ENCODE measurements at places on chromosomes 5 and 9.
A peak's percentile ranks its signal among the peaks of the same experiment; 100 is the strongest.

GRCh38 chr5:175893466-175893865 is 22.1 kb downstream of the CPLX2 start:
- no peak for DNase-seq

DNA sequence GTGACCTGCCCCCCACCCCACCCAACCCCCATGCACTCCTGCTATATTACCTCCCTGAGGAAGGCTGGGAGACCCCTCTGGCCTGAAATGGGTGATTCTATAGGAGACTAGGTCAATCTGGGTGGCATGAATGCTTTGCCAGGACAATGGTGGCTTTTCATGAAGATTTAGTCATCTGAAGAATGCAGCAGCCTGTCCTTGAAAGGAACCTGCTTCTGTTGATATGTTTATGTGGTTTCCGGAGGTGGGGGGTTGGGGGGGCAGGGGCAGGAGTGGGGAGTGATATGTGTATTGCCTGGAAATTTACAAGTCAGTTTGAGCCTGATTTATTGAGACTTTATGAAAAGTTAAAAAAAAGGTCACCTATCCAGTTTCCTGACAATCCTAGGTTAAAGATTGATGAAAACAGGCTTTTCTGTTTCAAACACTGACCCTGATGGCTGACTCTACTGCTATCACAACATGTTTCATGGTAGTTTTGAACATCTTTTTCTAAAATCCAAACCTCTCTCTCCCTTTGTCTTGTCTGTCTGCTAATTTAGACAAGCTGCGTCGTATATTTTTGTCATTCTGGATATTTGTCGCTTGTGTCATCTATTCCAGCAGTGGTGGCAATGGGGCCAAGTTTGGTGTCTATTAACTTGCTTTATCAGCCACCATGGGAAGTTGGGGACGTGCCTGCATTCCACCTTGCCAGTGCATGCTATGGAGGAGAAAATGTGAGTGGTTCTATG is 153.7 kb upstream of the EGFLAM start:
- DNase-seq, result no peak

GRCh38 chr5:175867587-175868347 is 3.6 kb upstream of the CPLX2 start:
- DNase-seq, result no peak

DNA sequence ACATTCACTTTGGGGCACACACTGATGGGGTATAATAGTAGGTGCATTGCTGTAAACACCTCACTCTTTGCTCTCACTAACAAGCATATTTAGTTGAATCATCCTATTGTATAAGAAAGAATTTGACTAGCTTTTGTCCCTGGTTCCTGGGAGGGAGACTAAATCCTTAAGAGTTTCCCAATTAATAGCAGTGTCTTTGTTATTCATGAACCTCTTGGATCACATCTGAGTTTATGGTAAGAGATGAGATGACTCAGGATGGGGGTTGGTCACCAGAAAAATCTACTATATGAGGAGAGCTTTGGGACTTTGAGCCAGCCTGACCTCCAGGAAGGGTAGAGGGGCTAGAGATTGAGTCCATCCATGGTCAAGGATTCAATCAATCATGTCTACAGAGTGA is 56.8 kb downstream of the PUM3 start:
- no peak for DNase-seq

DNA sequence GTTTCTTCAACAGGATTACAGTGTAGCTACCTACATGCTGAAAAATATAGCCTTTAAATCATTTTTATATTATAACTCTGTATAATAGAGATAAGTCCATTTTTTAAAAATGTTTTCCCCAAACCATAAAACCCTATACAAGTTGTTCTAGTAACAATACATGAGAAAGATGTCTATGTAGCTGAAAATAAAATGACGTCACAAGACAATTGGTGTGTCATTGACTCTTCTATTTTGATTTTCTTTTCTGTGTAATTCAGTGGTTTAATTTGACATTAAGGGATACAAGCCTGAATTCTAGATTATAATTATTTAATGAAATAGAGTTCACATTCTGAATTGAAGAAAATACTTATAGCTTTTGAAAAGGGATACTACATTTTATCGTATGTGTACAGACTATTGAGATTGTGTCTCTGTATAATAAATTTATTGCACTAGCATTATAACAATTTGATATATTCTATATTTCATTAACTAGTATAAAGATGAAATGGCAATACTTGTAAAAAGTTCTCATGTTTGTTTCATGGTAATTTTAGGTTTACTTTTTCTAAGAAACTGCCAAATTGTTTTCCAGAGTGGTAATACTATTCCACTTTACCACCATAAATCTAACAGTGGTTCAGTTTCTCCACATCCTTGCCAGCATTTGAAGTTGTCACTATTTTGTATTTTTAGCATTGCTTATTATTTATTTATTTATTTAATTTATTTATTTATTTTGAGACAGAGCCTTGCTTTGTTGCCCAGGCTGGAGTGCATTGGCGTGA is 18.7 kb downstream of the ANXA1 start:
- DNase-seq, result no peak

DNA sequence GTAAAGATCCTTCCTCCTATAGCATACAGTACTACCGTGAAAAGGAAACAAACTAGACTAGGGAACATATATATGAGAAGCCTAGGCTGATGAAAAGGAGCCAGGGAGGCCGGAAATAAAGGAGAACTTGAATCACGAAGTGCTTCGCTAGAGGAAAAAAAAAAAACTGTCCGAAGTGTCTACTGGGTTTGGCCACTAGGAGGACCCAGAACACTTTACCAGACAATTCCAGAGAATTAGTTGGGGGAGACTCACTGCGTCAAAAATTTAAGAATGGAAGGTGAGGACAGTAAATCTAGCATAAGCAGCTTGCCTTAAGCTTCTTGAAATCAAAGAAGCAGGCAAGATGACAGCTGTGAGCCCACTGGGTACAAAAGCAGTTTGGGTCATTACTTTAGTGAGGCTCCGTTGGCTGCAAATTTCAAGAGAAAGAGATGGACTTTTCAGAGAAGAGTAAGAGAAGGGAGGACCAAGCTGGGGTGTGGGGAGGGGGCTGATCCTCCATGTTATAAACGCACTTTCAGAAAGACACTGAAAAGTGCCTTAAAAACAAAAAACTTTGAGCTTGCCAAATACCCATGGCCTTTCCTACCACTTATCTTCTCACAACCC is 47.4 kb downstream of the P4HA2 start:
- DNase-seq, result peak; percentile 37

DNA sequence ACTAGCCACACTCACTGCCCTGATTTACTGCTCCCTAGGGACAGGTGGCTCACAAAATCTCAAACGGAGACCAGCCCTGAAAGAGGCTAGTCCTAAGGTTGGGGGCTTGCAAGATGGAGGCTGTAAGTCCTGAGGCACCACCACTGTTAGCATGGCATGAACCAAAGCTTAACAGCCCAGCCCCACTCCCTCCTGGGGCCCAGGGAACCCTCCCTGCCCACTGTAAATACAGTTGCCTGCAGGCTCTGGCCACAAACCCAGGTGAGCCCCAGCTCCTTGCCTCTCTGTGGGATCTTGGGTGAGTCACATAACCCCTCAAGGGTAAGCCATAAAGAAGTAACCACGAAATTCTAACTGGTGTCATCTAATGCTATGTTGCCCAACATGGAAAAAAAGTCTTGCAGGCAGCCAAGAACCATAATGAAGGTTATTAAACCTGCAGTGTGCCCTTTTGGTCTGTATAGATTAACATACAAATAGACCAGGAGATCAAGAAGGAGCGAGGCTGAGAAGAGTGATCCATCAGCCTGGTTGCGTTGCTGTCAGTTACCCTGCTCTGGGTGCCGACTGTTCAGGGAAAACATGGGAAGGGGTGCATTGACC is 1.7 kb upstream of the POMT1 start:
- no peak for DNase-seq

- DNase-seq, result no peak
Measured at GRCh38 chr9:27457445-27457844, 66.6 kb upstream of the IFNK start.

GRCh38 chr9:123099042-123099441 is 65.6 kb downstream of the GPR21 start:
- DNase-seq, result no peak

- DNase-seq, result no peak
Measured at GRCh38 chr9:130986356-130986965, 22.5 kb upstream of the LAMC3 start.

DNA sequence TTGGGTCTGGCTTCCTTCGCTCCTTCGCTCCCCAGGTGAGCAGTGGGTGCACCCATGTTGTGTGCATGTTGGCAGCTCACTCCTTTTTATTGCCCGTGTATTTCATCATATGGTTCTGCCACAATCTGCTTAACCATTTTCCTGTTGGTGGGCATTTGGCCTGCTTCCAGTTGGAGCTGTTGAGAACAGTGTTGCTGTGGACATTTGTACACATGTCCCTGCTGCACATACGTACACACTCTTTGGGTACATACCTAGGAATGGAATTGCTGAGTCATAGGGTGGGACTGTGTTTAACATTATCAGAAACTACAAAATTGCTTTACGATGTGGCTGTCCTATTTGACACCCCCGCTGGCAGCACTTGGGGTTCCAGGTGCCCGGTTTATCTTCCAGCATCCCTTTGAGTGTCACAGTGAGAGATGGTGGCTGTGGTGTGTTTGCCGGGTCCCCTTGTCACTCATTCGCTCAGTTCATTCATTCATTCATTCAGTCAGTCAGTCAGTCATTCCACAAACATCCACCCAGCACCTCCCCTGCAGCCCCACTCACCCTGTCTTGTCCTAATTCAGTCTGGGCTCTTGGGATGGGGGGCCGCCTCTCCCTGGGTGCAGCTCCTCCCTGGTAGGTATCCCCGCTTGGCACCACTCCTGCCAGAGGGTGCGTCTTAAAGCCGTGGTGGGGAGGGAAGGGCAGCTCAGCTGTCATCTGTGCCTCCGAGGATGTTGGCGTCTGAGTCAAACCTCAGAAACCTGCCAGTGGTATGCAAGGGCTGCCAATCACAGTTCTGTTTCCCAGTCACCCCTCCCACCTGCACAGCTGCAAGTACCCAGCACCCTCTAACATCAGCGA is 7.9 kb upstream of the FIBCD1 start:
- DNase-seq, result no peak

- DNase-seq, result no peak
Measured at GRCh38 chr9:1938675-1939170, 76.4 kb upstream of the SMARCA2 start.

DNA sequence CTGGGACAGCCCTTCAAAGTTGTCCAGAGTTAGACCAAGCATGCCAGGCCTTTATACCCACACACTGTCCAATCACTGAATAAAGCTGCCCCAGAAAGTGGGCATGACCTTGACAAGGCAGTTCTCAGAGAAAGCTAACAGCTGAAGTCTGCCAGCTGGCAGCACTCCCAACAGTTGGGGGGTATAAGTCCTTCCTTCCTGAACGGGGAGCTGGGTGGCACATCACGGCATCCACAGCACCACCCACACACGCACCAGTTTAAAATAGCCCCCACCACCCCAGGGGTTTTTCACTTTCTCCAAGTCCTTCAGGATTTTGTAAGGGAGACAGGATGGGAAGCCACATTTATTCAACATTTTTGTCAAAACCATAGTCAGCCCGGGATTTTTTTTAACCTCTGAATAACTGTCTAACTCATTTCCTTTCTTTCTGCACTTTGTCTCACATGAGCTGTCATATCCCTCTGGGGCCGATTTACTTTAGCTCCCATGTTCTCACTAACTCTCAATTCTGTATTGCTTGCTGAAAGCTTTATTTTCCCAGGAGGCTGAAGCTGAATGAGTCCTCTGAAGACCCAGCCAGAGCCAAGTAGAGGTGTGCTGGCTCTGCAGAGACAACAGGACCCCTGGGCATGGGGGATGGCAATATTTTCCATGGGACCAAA is 15.4 kb downstream of the FAM81B start:
- DNase-seq, result no peak

DNA sequence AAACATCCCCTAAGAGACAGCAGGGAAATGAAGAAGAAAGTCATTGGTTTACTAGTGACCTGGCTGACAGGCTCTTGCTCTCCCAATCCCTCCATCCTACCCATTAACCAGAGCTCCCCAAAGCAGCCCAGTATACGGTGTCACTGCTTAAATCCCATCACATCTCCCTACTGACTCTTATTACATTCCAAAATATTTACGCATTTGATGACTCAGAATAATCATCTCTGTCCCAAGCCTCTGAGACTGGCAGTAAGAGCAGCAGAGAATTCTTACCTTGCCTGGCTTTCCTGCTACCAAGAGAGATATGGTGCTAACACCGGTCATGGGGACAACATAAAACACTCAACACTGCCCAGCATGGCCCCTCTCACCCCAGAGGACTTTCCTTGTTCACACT is 20.2 kb upstream of the WHRN start:
- no peak for DNase-seq

GRCh38 chr5:14879937-14880589 is 8.5 kb upstream of the ANKH start:
- no peak for DNase-seq

DNA sequence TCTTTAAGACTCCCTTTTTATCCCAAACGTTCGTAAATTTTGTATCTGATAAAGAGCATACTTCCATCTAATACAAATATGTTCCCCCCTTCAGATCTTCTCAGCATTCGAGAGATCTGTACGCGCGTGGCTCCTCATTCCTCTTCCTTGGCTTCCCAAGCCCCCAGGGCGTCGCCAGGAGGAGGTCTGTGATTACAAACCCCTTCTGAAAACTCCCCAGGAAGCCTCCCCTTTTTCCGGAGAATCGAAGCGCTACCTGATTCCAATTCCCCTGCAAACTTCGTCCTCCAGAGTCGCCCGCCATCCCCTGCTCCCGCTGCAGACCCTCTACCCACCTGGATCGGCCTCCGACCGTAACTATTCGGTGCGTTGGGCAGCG is 19.9 kb downstream of the CDKN2A start:
- DNase-seq, result no peak

DNA sequence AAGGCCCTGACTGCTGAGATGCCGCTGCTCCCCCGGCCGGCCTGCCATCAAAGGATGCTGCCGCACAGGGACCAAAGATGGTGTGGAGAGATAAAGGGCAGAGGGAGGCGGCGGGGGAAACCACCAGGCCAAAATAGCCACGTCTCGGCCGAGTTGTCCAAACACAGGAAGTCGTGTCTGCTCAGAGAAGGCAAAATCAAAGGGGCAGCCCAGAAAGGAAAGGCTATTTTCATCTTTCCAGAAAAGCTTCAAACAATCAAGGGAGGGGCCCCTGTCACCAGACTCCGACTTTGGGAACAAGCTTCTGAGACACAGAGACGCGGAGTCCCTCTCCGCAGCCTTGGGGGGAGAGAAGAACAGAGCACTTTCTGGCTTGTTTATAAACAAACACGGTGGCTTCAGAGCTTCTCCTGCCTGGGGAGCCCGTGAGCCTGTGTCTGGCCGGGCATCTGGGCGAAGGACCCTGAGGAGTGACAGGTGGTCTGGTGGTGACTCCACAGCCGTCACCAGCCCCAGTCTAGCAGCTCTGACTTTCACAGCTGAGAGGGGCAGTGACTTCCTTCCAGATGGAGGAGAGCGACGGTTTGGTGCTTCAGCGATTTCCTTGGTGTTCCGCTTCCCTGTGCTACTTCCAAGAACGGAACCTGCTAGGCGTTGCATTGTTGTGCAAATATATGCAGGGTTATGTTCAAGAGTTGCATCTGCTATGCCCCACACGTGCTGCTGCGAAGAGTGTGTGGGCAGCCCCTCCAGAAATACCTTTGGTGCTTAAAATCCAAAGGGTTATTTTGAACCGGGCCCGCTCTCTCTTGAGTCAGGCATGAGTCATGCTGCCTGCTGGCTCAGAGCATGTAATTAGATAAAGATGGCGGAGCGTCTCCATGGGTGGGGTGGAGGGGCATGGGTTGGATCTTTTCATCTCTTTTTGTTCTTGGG is 24.0 kb downstream of the ADAMTSL2 start:
- peak; percentile 56 for DNase-seq

- DNase-seq, result no peak
Measured at GRCh38 chr9:3137347-3137695, 293.4 kb upstream of the PUM3 start.

GRCh38 chr5:156469636-156470035 is 142.7 kb downstream of the SGCD start:
- no peak for DNase-seq

GRCh38 chr9:135478191-135478590 is 1.4 kb upstream of the PPP1R26 start:
- DNase-seq, result no peak
